ENCODE measurements at places on chromosomes 4 and X.

DNA sequence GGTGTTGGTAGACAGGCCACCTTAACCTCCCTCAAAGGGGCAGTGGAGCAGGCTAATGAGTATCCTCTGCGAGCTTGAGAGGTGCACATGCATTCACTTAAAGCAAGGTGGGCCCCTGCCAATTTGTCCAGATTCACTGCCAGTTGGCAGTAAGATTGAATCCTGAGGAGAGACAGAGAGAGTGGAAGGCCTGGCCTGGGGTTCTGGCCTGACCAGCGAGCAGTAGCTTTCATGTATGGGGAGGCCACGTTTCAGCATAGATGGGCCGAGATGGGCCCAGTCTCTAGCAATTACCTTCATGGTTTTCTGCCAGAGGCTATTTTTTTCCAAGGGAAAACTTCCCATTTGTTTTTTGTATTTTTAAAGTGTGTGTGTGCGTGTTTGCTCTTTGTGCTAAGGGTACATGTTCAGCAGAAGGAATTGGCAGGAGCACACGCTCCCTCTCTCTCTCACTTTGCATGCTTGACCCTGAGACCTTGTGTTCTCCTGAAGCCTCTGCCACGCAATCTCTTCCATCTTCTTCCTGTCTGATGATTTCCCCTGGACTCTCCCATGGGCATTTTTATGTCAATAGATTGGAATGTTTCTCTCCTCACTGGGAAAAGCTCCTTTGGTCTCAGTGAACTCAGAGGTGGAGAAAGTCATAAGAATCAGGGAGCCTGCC is 215.8 kb upstream of the SFRP2 start:
- DNase-seq = no peak

DNA sequence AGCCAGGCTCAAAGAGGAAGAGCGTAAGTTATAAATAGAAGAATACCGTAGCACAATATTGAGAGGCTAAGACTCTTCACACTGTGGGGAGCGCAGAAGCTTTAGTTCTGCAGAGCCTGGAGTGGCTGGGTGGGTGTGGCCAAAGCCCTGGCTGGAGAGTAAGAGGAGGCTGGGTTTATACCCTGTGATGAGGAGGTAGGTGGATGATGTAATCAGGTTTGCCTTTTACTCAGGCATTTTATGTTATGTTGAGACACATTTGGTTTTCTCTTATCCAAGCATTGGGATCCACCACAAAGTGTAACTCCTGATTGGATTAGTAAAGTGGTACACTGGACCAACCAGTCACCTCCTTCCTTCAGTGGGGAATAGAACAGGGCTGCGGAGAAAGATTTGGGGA is 13.9 kb downstream of the CDS1 start:
- DNase-seq = no peak

- DNase-seq = no peak
Observed at GRCh38 chr4:94211861-94212260, 4.2 kb downstream of the SMARCAD1 start.

- DNase-seq = no peak
Observed at GRCh38 chr4:156437666-156438065, 484.0 kb upstream of the CTSO start.

DNA sequence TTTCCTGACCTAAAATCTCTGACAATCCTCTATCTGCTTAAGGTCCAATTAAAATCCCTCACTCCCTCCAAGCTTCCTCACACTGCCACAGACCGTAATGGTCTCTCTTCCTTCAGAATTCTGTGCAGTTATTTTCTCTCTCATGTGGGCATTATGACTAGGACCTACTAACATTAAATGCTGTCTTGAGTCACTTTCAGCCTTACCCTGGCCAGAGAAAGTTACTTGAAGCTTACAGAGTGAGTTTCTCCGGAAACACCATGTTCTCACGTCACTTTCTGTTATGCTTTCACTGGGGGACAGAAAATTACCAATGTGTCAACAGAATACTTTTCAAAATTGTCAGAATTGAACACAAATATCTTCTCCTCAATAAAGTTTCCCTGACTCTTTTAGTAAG is 271.8 kb downstream of the INPP4B start:
- DNase-seq = no peak
